Stimulated activated CD4-positive, alpha-beta T cell treated with anti-CD3 and anti-CD28 coated beads, Interleukin-1b, Interleukin-23, amount 100 ng/mL, for 48 hours (primary cell): ENCODE measurements at places on chromosomes 5 and 9.

DNA sequence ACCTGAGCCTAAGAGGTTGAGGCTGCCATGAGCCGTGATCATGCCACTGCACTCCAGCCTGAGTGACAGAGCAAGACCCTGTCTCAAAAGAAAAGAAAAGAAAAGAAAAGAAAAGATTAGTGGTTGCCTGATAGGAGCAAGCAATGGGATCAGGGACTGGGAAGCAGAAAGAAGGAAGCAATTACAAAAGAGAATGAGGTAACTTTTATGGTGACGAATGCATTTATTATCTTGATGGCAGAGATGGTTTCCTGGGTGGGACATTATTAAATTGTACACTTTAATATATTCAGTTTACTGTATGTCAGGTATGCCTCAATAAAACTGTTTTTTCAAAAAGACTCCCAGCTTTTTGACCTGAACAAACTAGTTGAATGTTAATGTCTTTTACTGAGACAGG is 7.5 kb upstream of the PFDN1 start:
- no peak for DNase-seq

DNA sequence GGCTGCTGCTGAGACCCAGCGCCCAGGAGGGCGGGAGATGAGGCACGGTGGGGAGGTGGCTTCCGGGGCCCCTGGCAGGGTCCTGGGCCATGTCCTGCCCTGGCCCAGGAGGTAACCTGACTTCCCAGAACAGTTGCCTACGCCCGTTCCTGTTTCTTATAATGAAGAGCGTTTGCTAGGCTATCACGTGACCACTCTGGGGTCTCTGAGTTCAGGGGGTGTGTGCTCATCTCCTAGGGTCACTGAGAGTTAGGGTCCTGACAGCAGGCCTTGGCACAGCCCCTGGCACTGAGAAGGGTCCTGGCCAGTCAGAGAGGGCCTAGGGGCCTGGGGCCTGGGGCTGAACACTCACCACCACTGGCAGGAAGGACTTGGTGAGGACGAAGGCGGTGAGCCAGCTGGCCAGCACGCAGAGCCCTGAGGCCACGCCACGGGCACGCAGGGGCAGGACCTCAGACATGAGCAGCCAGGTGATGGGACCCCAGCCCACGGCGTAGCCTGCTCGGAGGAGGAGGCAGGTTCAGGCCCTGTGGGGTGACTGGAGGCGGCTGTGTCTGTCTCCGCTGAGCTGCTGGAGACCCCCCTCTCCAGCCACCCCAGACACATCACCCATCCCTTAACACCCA is 6.0 kb downstream of the SLC2A6 start:
- DNase-seq: no peak

DNA sequence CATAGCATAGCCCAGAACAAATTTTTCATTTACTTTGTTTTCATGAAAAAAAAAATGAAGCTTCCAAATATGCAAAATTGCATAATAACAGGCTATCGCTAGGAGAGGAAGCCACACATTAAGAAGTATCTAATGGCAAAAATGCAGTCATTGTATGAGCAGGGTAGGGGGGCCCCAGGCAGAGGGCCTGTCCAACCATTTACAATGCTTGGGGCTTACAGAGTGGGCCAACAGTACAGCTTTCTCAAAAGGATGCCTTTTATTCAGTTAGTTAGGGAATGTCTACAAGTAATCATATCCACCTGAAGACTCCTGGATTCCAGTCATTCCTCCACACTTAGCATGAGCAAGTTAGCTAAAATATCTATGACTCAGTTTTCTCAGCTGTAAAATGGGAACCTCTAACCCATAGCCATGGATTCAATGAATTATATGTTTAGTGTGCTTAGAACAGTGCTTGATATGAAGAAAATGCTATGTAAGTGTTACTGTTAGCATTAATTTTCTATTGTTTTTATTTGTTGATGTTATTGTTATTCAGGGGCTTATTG is 117.7 kb downstream of the GAS1 start:
- DNase-seq: no peak

DNA sequence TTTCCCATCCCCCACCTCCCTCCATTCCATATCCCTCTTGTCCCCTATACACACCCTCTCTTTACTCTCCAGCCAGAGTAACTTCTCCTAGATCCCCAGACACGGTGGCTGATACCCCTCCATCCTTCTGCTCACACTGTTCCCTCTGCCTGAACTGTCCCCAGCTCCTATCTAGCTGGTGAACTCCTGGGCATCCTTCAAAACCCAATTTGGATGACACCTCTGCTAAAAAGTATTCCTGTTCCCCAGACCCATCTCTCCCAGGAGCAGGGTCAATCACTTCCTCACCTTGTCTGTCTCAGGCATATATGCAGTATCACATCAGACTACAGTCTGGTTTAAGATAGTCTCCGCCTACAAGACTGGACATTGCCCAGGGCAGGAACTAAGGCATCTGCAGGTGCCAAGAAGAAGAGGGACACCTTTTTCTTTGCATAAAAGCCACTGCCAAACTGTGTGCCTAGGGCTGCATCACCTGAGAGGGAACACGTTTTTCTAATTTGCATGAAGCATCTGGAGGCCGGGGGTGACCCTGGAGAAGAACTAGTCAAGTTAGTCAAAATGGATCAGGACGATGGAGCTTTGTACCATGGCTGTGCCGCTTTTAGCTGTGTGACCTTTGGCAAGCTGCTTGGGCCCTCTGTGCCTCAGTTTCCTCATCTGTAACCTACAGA is 27.1 kb downstream of the NR5A1 start:
- no peak for DNase-seq

GRCh38 chr9:130268521-130269211 is 3.1 kb downstream of the HMCN2 start:
- DNase-seq: no peak

DNA sequence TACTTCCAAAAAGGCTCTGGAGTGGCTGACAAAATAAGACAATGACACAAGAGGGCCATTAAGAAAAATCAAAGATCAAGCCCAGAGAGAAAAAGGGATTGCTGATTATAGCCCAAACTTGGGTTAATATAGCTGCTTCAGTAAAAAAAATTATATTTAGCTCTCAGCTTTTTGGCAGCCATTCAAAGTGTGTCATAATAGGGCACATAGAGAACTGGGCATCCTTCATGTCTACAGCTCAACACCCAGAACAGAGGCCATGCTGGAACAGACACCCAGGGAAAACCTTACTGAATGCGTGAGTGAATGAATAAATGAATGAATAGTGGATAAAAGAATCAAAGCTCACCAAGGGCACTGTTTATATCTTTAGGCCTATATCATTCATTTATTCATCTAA is 110.1 kb downstream of the SLIT3 start:
- DNase-seq: no peak

DNA sequence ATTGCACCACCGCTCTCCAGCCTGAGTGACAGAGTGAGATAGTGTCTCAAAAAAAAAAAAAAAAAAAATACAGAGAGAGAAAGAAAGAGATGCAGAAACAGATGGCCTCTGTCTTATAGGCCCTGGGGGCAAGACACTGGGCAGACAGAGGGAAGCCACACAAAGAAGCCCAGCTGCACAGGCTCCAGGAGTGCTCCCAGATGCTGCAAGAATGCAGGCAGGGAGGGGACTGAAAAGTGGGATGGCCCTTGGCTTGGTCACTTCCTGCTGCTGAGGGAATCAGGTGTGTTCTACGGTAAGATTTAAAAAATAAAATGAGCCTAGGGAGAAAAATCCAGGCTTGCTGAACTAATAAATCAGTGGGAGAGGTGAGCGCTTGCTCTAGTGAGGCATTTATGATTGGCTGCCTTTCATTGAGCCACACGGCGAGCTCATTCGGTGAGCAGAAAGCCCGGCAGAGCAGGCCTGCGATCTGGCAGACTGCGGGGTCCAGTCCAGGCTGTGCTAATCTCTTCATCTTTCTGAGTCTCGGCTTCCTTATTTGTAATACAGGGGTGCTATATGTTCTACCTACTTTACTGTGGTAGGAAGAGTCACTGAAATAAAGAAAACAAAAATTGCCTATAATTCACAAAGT is 80.6 kb downstream of the RAD23B start:
- no peak for DNase-seq

- no peak for DNase-seq
Measured at GRCh38 chr9:83754383-83754977, 46.7 kb upstream of the UBQLN1 start.

- DNase-seq: no peak
Measured at GRCh38 chr5:87405472-87406155, 7.1 kb downstream of the CCNH start.

- no peak for DNase-seq
Measured at GRCh38 chr5:118553662-118554061, 434.7 kb downstream of the DTWD2 start.

- DNase-seq: no peak
Measured at GRCh38 chr9:128061275-128061960, 5.7 kb downstream of the NAIF1 start.

GRCh38 chr9:125637241-125637640 is 69.8 kb downstream of the MAPKAP1 start:
- no peak for DNase-seq

DNA sequence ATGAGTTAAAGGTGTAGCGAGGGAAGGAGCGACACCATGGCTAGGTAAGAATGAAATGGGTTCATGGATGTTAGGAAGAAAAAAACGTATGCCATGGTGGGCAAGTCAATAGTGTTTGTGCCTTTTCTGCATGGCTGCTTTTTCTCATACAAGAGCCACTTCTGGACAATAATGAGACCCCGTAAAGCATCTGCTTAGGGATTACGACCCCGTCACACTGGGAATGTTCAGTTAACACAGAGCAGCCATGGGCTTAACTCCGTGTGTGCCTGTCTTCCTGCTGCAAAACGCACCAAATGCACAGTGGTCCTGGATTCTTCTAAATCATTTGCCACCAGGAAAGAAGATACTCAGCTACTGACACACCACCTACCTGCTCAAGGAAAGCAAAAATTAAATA is 81.8 kb downstream of the NFIB start:
- no peak for DNase-seq
